ENCODE measurements at places on chromosomes 7 and 10.

- peaks cover 28% of the 10 kb centered on the region for H3K27me3 ChIP-seq
- peaks cover 19% of the 10 kb centered on the region for H3K4me1 ChIP-seq
- no peak overlapping the region for H3K4me3 ChIP-seq
- H3K36me3 ChIP-seq: no peaks in the 10 kb centered on the region
- no peak for DNase-seq
Observed at GRCh38 chr7:99976626-99977025, 795 bp upstream of the AZGP1 start.

- DNase-seq: no peak
- no peaks in the 10 kb centered on the region for H3K36me3 ChIP-seq
- H3K27me3 ChIP-seq: peaks cover 19% of the 10 kb centered on the region
- peak within 1 kb of the TSS; percentile 63 for H3K4me3 ChIP-seq
- peaks cover 19% of the 10 kb centered on the region for H3K4me1 ChIP-seq
- peak within 1 kb of the TSS; percentile 97 for H3K27ac ChIP-seq
Observed at GRCh38 chr7:150322833-150323681, at the start of the genes ACTR3C and LRRC61. Gene ACTR3C (minus strand): TSS chr7:150323545. CDS start chr7:150295296, 28,249 bp downstream. Gene LRRC61 (plus strand): TSS chr7:150323355. CDS start chr7:150336862, 13,507 bp downstream.

GRCh38 chr10:89702121-89702480, 711 bp downstream of the KIF20B start:
- H3K27me3 ChIP-seq: no peaks in the 10 kb centered on the region
- H3K4me1 ChIP-seq: peaks cover 44% of the 10 kb centered on the region
- peak overlapping the region; percentile 81 for H3K27ac ChIP-seq
- peak overlapping the region; percentile 100 for H3K4me3 ChIP-seq
- H3K36me3 ChIP-seq: peaks cover 24% of the 10 kb centered on the region

DNA sequence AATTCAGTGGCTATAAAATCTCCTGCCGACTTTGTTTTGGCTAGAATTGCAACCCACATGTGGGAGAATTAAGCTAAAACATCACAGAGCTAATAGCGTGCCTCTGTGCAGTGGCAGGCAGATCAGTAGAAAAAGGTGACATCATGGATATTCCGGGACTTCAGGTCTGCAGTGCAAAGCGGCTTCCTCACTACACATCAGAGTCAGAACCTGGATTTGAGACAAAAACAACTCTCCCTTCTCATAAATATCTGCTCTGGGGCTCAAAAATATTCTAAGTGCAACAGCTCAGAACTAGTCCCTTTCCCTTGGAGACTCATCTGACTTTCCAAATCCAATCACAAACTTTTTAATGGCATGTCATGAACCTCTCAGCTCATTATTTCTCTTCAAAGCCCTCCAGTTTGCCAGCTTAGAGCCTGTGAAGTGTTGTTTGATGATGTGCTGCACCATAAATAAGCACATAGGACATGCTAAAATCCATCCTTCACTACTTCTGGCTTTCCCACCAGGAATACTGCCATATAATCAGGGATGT, 337.1 kb downstream of the RNLS start:
- peaks cover 59% of the 10 kb centered on the region for H3K4me1 ChIP-seq
- no peaks in the 10 kb centered on the region for H3K36me3 ChIP-seq
- H3K27ac ChIP-seq: peak overlapping the region; percentile 4
- H3K4me3 ChIP-seq: peak overlapping the region; percentile 54

DNA sequence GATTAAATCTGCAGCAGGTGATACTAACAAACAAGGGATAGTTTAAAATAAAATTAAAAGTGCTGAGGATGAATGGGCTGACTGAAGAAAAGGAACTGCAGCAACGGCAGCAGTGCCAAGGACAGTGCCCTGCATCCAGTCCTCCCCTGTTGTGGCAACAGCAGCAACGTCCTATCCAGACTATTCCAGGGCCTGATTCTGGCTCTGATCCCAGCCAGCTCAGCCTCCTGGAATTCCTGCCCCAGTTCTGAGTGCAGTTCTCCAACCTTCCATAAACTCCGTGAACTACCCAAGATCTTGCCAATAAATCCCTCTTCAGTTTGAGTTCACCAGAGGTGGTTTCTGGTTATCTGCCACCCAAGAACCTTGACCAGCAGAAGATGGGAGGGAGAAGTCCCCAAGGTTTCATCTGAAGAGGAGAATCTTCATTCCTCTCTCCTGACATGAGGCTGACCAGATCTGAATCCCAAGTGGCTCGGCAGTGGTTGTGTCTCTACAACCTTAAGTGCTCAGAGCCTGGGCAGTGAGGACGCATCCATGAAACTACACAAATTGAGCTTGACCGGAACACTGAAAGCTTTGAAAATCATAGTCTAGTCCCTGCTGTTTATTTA, 115.8 kb downstream of the SORBS1 start:
- peaks cover 20% of the 10 kb centered on the region for H3K4me1 ChIP-seq
- H3K36me3 ChIP-seq: no peaks in the 10 kb centered on the region
- no peak overlapping the region for H3K4me3 ChIP-seq
- DNase-seq: no peak

DNA sequence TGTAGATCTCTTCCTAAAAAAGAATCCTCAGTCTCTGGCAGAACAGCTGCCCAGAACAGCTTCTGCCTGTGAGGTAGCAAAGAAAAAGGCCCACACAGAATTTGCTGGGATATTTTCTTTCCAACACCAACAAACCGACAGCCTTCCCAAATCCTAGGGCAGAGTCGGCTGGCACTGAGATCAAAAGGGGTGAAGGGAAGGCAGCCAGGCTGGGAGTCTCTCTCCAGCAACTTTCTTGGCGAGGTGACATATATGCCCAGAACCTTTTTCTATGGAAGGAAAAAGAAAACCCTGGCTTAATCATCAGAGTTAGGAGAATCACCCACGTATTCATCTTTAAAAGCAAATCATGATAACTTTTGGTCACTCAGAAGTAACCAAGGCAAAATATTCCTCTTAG, 279.6 kb downstream of the DNAJB6 start:
- H3K4me1 ChIP-seq: peaks cover 43% of the 10 kb centered on the region
- peaks cover 6% of the 10 kb centered on the region for H3K27me3 ChIP-seq

GRCh38 chr7:2495418-2496299, 19.5 kb upstream of the GRIFIN start:
- H3K4me3 ChIP-seq: peak overlapping the region; percentile 15
- peaks cover 80% of the 10 kb centered on the region for H3K4me1 ChIP-seq
- no peaks in the 10 kb centered on the region for H3K36me3 ChIP-seq
- H3K27ac ChIP-seq: no peak overlapping the region

- no peaks in the 10 kb centered on the region for H3K36me3 ChIP-seq
- H3K27ac ChIP-seq: peak overlapping the region; percentile 64
- no peak overlapping the region for H3K4me3 ChIP-seq
- no peak for DNase-seq
- H3K4me1 ChIP-seq: peaks cover 23% of the 10 kb centered on the region
Observed at GRCh38 chr7:30906014-30906413, 5.6 kb upstream of the AQP1 start.

- no peak overlapping the region for H3K27ac ChIP-seq
- H3K4me1 ChIP-seq: no peaks in the 10 kb centered on the region
- no peak for DNase-seq
Observed at GRCh38 chr7:2217716-2218443, 14.9 kb downstream of the MAD1L1 start.

- DNase-seq: no peak
- H3K27ac ChIP-seq: peak overlapping the region; percentile 44
- peaks cover 12% of the 10 kb centered on the region for H3K27me3 ChIP-seq
- no peak overlapping the region for H3K4me3 ChIP-seq
- H3K4me1 ChIP-seq: peaks cover 26% of the 10 kb centered on the region
Observed at GRCh38 chr7:51228386-51228958, 88.1 kb downstream of the COBL start.

GRCh38 chr10:78035025-78035424, 1.4 kb downstream of the RPS24 start:
- H3K4me3 ChIP-seq: peak overlapping the region; percentile 89
- H3K36me3 ChIP-seq: peaks cover 43% of the 10 kb centered on the region
- DNase-seq: no peak
- no peaks in the 10 kb centered on the region for H3K27me3 ChIP-seq

DNA sequence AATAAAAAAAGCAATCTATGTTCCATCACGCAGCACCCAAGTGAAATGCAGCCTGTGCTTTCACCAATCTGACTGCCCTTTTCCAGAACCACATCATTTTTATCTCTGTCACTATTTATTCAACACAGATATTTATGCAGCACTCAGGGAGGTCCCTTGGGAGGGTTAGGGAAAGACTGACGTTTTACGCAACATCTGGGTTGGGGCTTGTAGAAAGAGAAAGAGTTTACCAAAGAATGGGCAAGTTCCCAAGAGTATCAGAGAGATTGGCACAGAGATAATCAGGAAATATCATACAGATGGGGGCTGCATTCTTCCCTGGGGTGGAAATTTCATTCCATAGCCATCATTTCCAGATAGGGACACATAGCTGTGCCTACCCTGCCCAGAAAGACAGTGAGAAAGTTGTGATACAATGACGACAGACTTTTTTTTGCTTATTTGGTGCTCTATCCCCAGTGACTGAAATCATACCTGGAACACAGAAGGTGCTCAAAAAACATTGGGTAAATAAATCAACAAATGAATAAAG, 474.2 kb downstream of the CALN1 start:
- H3K27ac ChIP-seq: no peak overlapping the region
- H3K4me1 ChIP-seq: peaks cover 11% of the 10 kb centered on the region
- no peak for DNase-seq
- H3K36me3 ChIP-seq: peaks cover 10% of the 10 kb centered on the region
- H3K4me3 ChIP-seq: no peak overlapping the region

All from nephron progenitor cell (in vitro differentiated cells).